ENCODE measurements at places on chromosomes 5 and 9.

DNA sequence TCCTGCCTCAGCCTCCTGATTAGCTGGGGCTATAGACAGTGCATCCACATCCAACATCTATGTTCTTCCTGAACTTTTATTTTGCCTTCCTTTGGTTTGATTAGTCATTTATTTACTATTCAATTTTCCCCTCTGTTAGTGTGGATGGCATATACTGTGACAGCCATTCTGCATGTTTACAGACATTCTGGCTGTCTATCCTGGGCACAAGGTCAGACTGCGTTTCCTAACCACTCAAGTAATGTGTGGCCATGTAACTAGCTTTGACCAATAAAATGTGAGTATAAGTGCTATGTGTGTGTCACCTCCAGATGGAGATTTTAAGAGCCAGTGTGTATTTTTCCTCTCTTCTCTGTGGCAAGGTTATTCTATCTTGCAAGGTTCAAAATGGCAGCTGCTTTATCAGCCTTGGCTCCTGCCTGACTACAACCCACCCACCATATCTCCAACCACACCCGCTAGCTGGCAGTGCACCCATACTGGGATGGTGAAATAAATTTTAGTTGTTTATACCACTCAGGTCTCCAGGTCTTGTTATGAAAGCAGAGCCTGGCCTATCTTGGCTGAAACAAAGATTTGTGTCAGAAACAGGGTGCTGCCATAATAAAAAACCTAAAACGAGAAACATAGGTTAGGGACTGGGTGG lies 32.2 kb downstream of the PDE6A start:
- no peak for DNase-seq

- DNase-seq: no peak
Measured at GRCh38 chr9:4592295-4592694, 69.8 kb upstream of the PLPP6 start.

GRCh38 chr5:14357851-14358250 lies 214.7 kb downstream of the TRIO start:
- no peak for DNase-seq

GRCh38 chr9:116165912-116166311 lies 12.3 kb downstream of the PAPPA start:
- no peak for DNase-seq

DNA sequence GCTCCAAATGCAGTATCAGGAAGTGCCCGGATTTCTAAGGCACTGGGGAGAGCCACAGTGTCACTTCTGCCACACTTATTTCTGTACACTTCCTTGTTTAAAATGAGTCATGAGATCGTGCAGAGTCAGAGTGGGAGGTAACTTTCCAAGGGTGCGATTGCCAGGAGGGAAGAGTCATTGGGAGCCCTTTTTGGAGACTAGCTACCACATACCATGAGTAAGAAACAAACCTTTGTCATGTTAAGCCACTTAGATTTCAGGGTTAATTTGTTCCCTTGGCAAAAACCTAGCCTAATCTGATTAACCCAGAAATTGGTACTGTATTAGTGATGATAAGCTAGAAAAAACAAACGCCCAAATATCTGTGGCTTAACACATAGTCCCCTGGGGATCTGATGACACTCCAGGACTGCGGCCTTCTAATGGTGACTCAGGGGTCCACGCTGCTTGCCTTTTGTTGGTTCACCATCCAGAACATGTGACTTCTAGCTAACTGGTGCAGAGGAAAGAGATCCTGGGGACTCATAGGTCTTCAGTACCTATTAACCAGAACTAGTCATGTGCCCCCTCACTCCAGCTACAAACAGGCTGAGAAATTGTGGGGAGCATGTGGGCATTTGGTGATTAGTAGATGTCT lies 48.6 kb upstream of the TLE1 start:
- DNase-seq: no peak

GRCh38 chr9:22203371-22204138 lies 194.4 kb upstream of the CDKN2B start:
- DNase-seq: no peak

DNA sequence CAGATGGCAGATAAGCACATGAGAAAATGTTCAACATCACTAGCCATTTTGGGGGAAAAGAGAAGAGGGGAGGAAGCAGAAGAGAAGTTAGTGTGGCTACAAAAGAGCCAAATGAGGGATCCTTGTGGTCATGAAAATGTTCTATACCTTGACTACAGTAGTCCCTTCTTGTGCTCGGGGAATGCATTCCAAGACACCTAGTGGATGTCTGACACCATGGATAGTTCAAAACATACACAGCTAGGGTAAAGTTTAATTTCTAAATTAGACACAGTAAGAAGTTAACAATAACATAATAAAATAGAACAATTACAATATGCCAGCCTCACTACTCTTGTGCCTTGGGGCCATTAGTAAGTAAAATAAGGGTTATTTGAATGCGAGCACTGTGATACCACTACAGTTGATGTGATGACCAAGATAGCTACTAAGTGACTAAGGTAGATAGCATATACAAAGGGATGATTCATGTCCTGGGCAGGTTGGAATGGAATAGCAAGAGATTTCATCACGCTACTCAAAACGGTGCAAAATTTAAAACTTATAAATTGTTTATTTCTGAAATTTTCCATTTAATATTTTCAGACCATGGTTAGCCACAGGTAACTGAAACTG lies 344.1 kb downstream of the NR2F1-AS1 start:
- no peak for DNase-seq

DNA sequence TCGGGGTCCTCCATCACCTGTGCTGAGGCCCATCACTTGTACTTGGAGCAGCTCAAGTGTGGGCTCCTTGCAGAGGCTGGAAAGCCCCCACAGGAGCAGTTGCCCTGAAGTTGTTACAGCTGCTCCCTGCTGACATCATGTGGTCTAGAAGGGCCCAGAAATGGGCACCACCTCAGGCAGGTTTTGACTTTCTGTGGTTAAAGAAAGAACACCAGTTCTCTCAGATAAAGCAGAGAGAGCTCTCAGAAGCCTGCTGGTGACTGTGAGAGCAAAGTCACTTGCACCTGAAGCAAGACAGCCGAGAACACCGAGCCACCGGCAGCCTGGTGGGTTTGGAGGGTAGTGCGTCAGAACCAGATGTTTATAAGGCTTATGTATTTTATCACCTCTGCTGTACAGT lies 70.4 kb downstream of the MVB12B start:
- peak; percentile 45 for DNase-seq

- DNase-seq: no peak
Measured at GRCh38 chr5:3376611-3377010, 219.0 kb upstream of the IRX1 start.

DNA sequence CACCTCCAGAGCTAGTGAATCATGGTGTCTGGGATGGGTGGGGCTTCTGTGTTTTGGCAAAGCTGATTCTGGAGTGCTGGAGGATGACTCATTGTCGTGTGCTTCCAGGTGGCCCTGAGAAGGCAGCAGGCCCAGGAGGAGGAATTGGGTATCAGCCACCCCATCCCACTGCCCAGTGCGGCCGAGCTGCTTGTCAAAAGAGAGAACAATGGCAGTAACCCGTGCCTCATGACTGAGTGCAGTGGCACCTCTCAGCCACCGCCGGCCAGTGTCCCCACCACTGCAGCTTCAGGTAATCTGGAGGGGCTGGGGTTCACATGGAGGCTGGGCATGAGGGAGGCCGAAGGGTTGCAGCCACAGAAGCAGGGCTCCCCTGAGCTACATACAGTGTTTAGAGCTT lies 5.4 kb downstream of the DMRT1 start:
- no peak for DNase-seq

- no peak for DNase-seq
Measured at GRCh38 chr9:31188496-31188895, 1195.9 kb upstream of the ACO1 start.

GRCh38 chr5:128536254-128537220 lies 1.5 kb downstream of the FBN2 start:
- no peak for DNase-seq

GRCh38 chr5:148799737-148800527 lies 26.5 kb upstream of the ADRB2 start:
- DNase-seq: no peak

DNA sequence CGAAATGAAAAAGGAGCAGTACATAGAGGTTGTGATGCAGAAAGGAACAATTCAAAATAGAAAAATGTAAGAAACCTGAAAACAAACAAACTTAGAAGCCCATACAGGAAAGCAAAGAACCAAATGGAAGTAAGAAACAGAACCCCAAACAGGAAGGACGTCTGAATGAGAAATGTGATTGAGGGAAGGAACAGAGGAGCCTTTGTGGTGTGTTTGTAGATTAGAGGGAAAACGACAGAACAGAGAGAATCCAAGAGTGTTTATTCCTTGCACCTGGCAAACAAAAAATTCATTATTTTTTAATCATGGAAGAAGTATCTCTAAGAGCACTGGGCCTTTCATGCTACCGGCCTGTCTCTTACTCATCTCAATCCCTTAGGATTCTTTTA lies 67.8 kb upstream of the ZSWIM6 start:
- DNase-seq: no peak
